ENCODE measurements at places on chromosomes 11 and 22.

GRCh38 chr11:74154620-74155281 is 16.1 kb downstream of the C2CD3 start:
- no peak for DNase-seq

DNA sequence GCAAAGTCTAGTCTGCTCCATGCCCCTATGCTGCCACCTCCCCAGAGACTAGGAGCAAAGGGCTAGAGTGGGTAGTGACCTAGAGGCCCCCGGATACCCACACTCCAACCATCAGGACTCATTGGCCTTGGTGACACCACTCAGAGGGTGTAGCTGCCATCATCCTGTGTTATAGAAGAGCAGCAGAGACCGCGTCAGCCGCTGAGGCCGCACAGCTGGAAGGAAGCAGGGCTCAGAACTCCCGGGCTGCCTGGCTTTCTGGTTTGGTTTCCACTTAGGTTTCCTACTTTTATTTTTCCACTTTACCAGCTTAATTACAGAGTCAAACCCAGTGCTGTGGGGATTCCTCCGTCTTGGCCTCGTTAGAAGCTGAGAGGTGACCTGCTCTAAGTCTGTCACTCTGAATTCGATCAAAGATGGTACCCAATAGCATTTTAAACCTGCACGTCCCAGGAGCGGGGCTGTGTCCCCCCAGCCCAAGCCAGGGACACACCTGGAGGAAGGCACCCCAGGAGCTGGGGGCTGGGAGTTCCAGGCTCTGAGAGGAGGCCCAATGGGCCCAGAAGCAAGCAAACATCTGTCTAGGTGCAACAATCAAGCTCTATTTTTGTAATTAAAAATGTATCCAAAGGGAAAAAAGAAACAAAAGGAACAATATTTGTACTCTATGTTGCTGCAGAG is 2.1 kb upstream of the CDKN1C start:
- DNase-seq: no peak

GRCh38 chr22:45064313-45065278 is 54.8 kb upstream of the PHF21B start:
- no peak for DNase-seq

GRCh38 chr11:44693654-44694119 is 33.1 kb upstream of the TSPAN18 start:
- no peak for DNase-seq

- DNase-seq: no peak
These were observed 32.2 kb downstream of the SLC6A5 start for GRCh38 chr11:20631519-20632168.

DNA sequence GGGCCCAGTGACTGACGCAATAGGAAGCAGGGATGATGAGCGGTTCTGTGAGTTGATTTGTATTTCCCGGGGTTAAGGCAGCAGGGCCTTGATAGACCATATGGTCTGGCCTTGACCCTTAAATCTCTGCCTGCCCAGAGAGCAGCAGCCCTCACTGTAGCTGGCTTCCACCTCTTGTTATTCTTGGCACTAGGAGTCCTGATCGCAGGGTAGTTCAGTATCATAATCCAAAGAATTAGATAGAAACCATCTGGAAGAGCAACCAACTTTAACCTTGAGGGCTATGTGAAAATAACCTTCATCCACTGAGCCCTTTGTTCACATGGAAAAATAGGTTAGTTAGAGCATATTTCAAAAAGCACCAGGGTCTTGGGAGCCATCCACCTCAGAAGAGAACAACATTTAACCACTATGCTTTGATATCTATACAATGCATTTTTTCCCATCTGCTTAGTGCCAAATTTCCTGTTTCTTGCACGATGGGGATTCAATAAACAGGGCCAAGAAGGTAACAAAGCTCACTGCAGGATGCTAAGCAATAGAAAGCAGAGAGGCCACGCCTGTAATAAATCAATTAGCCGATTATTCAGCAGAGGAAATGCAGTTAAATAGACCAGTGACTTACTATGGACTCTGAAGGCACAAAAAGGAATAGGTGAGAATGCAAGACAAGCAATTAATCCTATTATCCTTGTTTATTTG is 761.3 kb downstream of the OPCML start:
- DNase-seq: no peak

DNA sequence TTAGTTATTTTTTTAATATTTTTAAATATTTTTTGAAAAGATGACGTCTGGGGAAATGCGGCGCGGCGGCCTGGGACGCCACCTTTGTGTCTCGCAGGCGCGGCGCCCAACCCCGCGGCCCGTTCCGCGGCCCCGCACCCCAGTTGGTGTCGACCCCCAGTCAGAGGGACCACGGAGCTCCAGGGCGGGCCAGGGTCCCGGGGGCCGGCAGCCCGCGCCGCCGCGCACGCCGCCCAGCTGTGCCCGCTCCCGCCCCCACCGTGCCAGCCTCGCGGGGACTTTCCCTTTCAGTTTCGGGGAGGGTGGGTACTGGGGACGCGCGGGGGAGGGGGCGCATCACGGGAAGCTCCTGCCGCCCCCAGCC is 1.6 kb downstream of the CCND1 start:
- no peak for DNase-seq

- DNase-seq: no peak
These were observed 1.8 kb downstream of the TESMIN start for GRCh38 chr11:68749229-68750123.

DNA sequence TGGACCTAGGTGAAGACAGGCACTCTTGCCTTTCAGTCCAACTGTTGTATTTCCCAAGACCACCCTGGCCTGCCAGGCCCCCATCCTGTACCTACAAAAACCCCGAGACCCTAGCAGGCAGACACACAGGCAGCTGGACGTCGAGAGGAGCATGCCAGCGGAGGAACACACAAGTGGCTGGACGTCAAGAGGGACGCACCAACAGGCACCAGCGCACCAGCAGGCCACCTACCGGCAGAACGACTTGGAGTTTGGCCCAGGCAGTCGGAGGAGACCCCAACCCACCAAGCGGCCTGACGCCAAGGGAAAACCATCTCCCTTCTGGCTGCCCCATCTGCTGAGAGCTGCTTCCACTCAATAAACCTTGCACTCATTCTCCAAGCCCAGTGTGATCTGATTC is 1883.4 kb upstream of the RAG2 start:
- no peak for DNase-seq

DNA sequence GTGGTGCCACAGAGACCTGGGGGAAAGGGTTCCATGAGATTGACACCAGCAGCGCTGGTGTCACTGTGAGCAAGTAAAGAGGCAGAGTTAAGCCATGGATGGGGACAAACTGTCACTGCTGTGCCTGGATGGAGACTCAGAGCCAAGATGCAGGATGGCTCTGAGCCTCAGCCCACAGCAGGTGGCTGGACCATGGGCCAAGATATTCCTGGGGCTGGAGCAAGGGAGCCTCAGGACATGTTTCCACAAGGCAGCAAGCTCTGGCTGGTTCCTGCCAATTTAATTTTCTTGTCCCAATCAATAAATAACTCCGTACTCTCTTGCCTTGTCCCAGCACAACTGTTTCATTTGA is 23.0 kb downstream of the MYO18B start:
- DNase-seq: no peak

DNA sequence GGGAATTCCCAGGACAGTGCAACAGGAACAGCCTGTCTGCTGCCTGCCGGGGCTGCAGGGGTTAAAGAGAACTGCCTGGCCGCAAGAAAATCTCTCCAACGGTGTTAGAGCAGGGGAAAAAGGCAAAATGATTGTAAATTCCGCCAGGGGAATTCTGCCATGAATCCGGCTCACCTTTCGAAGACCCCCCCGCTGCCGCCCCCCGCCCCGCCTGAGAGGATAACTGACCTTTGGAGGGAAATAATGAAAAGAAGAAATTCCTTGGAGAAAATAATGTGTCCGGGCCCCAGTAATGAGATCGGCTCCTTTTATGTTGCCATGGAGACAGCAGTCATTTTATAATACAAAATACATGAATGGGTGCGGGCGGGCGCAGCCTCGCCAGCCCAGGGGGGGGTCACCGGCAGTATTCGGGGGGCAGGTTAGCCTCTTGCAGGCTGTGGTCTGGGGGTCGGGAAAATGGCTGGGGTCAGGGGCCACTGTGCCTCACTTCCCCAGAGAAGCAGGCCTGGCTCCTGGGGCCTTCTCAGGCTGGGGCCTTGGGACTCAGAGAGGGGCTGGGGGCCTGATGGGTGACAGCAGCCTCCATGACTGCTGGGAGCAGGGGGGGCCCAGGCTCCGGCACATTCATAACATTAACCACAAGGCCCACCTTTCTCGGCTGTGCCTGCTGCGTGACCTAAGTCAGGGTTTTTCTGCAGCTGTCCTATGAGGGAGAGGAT is 228.1 kb downstream of the MN1 start:
- DNase-seq: no peak

DNA sequence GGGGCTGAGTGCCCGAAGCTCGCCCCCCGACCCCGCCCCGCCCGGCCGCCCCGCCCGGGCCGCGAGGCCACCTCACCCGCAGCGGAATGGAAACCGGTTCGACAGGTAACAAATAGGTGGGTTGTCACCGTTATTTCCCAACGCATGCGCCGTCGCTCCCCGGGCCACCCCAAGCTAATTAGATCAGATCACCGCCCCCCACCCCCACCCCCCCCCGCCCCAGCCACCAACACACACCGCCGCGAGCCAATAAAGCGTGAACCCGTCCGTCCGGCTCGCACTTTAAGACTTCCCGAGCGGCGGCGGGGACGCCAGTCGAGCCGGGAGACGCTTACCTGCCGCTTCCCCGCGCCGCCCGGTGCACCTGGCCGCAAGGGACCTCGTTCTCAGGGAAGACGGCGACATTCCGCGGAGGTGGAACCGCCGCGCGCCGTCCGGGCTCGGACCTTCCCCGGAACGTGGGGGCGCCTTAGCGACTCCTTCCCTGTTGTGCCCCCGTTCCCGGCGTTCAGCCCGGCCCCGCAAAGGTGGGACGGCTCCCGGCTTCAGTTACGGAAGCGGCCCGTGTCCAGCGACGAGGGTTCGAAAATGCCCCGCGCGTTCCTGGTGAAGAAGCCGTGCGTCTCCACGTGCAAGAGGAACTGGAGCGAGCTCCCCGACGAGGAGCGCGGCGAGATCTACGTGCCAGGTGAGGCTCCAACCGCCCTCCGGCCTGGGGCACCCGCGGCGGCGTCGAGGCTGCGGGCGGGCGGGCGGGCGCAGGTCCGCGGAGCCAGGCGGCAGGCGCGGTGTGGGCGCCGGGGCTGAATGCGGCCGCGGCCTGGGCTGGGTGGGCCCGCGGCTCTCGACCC is at the start of gene OVOL1:
OVOL1 (plus strand) TSS at position 278 of the 851 bp plus-strand sequence; CDS start at position 589, 311 bp downstream.
- peak; percentile 68 for DNase-seq

- DNase-seq: no peak
These were observed 14.6 kb downstream of the C11orf97 start for GRCh38 chr11:94526645-94527438.

- no peak for DNase-seq
These were observed 25.7 kb downstream of the APOL5 start for GRCh38 chr22:35743326-35743860.

DNA sequence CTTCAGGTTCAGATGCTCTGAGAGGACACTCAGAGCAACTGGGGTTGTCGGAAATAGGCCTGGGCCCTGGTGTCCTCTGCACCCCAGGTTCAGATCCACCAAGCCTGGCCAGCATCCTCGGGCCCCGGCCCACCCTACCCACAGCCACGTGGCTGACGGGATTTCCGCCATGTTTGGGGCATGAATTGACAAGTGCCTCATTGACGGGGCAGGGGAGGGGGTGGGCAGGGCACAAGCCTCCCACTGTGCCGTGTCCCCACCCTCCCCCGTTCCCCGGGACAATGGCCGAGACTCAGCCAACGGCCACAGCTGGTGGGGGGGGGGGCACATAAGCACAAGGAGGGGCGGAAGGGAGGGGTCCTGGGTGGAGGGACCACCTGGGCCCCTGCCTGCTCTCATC is 8.5 kb downstream of the MYRF start:
- DNase-seq: no peak

DNA sequence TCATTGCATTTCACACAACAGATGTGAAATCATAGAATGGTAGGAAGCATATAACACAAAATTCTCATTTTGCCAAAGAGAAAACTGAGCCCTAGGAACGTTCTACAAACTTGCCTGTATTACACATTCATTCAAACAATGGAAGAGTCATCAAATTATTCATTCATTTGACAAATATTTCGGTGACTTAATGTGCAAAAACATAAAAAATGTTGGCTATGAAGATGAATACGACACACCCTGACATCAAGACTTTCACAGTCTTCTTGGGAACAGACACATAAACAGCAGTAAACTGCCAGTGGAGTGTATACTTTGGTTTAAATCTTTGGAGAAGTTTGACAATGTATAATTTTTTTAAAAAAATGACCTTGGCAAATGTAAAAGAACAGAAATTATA is 20.4 kb upstream of the C11orf87 start:
- DNase-seq: no peak

- DNase-seq: no peak
These were observed 158.8 kb upstream of the GUCY1A2 start for GRCh38 chr11:107177106-107177477.

GRCh38 chr11:2523821-2524391 is 79.1 kb downstream of the KCNQ1 start:
- DNase-seq: peak; percentile 26

DNA sequence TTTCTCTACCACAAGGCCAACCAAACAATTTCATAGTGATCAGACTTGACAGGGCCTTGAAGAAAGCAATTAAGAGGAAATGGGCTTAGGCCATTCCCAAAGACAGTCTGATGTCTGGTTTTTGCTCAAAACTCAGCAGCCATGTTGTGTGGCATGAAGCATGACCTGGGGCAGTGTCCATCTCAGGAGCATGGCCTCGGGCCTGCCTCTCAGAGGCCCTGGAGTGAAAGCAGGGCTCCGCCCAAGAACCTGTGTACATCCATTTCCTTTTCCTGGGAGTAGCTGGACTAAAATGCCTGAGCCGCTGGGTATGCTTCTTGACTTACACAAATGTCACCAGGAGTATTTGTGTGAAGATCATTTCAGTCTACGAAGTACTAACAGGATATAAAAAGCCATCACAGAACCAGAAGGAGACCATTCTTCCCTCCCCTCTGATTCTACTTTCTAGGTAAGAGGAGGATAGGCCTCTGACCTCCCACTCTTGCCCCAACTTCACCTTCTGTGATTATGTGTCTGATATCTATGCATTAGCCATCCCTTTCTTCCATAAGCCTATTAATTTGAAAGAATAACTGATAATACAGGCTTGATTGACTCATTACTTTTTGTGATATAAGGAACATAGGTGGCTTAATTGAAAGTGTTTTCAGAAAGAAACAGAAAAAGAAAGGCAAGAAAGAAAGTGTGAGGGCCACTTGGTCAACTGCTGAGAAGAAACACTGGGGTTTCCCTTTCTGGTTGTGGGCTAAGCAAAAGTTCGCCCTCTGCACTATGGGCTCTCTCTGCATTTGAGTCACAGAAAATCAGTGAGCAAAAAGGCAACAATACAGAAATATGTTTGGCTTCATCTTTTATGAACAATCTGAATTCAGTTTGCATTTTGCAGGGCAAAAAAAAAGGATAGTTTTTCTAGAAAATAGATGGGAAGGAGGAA is 188.6 kb upstream of the MTMR2 start:
- no peak for DNase-seq

DNA sequence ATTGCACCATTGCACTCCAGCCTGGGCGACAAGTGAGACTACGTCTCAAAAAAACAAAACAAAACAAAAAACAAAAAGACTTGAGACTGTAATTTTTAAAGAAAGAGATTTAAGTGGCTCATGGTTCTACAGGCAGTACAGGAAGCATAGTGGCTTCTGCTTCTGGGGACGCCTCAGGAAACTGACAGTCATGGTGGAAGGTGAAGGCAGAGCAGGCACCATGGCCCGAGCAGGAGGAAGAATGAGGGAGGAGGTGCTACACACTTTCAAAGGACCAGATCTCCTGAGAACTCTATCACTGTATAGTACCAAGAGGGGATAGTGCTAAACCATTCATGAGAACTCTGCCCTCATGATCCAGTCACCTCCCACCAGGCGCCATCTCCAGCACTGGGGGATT is 52.0 kb downstream of the CBL start:
- DNase-seq: no peak
